ENCODE measurements at places on chromosomes 16 and 17.

- DNase-seq, result no peak
Measured at GRCh38 chr16:4686497-4687210, 6.7 kb upstream of the NUDT16L1 start.

DNA sequence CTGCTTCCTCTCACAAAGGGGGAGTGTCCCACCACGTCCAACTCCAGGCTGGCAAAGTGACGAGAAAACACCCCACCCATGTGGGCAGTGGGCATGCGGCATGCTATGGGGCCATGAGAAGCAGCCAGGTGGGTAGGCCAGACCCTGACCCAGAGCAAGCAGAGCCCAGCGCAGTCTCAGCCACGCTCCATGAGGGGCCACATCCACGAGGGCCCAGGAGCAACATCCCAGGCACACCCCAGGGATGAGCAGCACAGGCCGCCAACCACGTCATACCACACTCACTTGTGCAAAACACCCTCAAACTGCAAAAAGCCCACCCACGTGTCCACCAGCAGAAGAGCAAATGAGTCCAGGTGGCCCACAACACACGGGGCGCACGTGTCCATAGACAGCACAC, 117.0 kb downstream of the ZNF778 start:
- no peak for DNase-seq

DNA sequence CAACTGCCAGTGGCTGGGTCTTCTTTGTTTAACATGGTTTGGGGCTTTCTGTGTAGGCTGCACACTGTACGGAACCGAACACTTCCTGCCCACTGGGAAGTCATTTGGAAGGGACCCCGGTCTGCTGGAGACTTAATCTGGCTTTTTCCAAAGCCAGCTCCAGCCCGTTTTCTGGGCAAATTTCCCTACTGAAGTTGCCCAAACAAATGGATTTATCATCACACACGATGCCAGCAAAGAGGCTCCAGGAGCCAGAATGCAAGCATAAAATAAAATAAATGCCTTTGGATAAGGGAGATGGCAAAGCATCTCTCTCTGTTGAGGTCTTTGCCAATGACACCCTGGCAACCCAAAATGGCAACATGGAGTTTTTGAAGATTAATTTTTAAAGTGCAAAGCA, 259.9 kb upstream of the IRX3 start:
- no peak for DNase-seq

DNA sequence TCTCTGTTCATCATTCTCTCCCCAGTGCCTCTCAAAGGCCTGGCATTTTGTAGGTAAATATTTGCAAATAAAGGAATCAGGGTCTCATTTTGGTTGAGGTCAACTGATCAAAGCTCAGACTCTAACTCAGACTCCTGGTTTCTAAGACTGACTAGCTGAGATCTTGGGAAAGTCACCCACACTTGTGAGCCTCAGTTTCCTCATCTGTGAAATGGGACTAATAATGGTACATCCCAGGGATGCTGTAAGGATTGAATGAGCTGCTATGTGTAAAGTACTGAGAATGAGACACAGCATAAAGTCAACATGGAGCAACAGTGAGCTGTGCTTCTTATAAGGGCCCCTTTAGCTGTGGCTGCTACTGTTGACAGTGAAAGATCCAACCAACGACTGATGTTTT, 70.6 kb upstream of the XYLT1 start:
- no peak for DNase-seq

DNA sequence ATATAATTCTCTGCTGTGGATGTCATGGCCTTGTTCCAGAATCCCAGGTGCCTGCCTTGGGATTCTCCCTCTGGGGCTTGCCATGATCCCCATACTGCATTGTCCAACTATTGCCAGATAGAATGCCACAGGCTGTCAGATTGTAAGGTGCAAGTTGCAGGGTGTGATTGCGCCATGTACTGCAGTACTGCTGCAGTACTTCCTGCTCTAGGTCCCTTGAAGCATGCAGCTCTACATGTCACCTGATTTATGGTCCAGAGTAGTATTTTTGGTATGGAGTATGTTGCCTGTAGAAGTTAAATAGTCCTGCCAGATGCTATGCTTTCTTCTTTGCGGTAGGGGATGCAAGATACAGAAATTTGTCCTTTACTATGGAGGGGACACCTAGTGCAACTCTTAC, 7.0 kb upstream of the SLFN5 start:
- DNase-seq, result no peak

GRCh38 chr16:53565296-53565863, 62.4 kb upstream of the AKTIP start:
- DNase-seq, result no peak

GRCh38 chr17:59332749-59333377, 1.4 kb downstream of the YPEL2 start:
- no peak for DNase-seq

DNA sequence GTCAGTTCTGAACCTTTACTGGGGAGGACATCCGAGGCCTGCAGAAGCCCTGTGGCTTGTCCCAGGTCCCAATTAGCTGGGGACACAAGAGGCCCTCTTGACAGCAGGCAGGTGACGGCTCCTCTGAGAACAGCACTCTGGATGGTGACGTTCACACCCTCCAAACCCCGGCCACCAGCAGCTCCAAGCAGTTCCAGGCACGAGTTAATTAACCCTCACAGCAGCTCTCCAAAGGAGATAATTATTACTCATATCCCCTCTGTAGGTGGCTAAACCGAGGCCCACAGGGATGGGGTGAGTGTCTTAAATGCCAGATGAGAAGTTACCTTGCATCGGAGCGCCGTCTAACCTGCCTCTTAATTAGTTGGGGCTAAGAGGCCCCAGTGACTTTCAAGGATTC, 168.9 kb upstream of the CIBAR2 start:
- DNase-seq, result no peak

DNA sequence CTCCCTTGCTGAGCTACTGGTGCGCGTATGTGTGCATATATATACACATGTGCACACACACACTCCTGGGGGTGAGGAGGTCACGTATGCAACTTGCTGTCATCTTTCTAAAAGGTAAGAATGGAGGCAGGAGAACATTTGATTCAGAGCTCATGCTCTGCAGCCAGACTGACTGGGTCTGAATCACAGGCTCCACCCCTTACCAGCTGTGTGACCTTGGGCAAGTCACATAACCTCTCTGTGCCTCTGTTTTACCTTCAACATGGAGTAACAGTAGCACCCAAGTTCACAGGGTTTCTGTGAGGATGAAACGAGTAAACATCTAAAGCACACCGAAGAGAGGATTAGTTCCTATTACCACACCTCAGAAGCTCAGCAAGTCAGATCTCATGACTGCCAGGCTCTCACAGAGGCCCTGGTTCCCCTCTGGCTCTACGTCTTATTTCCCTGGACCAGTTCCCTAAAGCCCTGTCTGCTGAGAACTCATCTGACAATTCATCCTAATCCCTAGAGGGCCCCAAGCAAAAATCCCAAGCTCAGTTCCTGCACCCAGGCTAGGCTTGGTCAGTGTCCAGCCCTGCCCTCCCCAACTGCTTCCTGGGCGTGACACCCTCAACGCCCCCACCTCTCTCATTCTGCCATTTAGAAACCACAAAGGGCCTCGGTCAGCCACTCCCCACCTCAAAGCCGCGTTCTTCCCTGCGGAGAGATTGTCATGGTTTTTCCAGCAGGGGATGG, 28.7 kb downstream of the ABR start:
- no peak for DNase-seq

DNA sequence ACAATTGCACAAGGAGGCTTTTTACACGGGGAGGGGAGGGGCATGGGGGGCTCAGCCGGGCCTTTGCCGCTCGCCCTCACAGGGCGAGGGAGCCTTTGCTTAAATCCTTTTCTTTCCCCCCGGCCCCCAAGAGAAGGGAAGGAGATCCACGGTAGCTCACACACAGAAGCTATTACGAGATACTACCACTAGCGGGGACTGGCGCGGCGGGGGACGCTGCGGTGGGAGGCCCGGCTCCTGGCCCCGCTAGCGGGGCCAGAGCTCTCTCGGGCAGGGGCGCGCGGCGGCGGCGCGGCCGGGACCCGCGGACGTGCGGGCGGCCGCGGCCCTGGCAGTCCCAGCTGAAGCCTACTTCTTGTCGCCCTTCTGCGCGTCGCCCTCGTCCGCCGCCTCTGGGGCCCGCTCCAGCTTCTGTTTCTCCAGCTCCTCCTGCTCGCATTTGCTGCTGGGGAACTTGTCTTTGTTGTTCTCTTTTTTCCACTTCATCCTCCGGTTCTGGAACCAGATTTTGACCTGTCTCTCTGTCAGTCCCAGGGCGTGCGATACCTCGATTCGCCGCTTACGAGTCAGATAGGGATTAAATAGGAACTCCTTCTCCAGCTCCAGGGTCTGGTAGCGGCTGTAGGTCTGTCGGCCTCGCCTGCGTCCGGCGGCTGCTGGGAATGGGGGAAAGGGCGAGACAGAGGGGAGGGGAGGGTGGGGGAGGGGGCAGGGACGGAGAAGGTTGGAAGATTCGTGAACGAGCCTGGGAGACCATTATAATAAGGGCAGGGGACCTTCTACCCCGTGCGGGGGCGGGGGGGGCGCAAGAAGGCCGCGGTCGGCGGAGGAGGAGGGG, 2.0 kb downstream of the HOXB8 start:
- DNase-seq, result no peak

DNA sequence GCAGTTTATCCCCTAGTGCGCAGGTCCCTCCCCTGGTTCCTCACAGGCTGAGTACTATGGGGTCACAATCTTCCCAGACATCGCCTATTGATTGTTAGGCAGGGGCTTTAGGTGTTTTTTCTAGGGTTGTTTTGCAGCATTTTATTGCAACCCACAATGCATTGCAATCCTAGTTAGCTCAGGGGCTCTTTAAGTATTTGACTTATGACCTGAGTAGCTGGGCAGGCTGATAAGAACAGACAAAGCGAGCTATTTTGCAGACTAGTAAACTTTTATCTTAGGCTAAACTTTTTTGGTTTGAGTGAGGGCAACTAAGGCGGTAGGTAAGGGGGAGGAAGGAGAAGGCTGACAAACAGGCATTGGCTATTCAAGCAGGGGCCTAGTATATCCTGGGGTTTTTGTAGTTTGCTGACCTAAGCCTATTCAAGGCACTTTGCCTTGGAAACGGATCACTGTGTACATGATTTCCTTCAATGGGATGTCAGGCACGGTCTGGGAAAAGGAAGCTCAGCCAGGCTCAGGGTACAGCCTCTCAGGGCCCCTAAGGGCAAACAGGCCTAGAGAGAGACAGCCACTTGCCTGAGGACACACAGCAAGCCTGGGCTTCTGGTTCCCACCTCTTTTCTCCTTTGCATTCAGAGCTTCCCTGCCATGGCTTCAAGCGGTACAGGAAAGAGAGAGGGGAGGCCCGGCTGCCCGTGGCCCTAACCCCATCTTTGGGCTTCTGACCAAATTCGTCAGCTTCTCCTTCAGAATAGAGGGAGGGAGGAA, 6.4 kb downstream of the DRC7 start:
- DNase-seq, result no peak

- DNase-seq, result no peak
Measured at GRCh38 chr17:82152556-82153294, 54.7 kb upstream of the FASN start.

Data from stimulated activated CD4-positive, alpha-beta T cell treated with anti-CD3 and anti-CD28 coated beads, TNF-alpha, amount 100 ng/mL, for 48 hours (primary cell).